AG04450 (cell line): ENCODE measurements at places on chromosomes 1 and 21. TPM values are rescaled to one million over a fixed set of nuclear protein-coding genes. Genes with fewer than 3 reads are reported as not detected.
A peak's percentile ranks its signal among the peaks of the same experiment; 100 is the strongest.

DNA sequence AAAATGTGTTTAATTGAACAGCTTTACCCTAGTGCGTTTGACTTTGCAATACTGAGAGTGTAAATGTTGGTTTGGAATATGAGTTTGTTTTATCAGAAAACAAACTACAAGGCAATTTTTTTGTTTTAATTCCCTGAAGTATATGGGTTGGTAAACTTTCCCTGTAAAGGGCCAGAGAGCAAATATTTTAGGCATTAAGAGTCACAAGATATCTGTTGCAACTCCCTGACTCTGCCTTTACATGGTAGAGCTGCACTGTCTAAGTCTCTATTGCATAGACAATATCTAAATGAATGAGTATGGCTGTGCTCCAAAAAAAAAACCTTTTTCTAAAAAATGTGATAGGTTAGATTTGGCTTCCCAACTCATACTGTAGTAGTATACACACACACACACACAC is 115.1 kb upstream of the PBX1 start:
- DNase-seq: no peak

DNA sequence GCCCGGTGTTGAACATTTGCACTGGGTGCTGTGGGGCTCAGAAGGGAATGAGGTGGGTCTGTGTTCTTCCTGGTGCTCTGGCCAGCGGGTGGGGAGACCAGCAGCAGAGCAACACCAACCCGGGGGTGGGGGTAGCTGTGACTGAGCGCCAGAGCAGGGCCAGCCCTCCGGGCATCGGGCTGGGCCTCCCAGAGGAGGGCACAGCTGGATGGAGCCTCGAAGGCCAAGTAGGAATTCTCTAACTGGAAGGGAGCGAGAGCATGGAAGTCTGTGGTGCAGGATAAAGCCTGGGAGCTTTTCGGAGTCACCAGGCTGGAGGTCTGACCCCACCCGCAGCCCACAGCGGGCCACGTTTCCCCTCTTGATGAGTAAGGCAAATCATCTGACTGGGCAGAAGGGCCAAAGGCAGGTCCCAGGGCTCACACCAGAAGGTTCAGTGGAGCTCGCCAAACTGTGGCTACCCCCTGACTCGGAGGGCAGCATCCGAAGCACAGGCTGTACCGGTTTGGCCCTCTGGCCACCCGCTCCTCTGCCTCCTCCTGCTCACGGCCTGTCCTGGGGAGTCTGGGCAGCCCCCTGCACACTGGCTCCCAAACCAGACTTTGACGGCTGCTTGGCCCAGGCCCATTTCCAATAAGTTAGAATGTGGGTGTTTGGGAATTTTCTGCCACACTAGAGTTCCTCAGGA is 18.8 kb downstream of the SLC1A7 start:
- no peak for DNase-seq

- no peak for DNase-seq
Measured at GRCh38 chr1:246971090-246971721, 36.7 kb downstream of the ZNF695 start.

DNA sequence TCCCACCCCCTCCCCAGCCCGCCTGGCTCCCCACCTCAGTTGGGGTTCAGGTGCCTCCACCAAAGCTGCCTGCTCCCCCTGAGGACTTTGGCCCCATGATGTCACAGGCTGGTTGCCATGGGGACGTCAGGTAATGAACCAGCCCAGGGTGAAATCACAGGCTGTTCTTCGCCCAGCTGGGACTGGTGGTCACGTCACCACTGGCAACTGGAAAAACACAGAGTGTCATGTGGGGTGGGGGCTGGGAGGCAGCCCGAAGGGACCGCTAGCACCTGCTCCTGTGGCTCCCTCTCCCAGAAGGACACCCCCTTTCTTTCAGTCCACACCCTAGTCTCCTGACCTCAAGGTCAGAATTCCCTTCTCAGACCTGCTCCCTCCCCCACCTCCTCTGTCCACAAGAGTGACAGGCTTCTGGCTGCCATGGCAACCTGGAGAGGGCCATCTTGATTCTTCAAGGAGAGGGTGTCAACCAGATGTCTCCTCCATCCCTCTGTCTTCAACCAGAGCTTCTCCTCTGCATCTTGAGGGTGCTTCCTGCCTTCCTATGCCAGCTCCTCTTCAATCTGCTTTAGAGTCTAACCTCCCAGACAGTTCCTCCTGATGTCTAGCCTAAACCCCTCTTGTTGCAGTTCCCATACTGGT is 6.2 kb downstream of the FAM131C start:
- no peak for DNase-seq

- no peak for DNase-seq
Measured at GRCh38 chr1:68421350-68421749, 28.4 kb downstream of the RPE65 start.

DNA sequence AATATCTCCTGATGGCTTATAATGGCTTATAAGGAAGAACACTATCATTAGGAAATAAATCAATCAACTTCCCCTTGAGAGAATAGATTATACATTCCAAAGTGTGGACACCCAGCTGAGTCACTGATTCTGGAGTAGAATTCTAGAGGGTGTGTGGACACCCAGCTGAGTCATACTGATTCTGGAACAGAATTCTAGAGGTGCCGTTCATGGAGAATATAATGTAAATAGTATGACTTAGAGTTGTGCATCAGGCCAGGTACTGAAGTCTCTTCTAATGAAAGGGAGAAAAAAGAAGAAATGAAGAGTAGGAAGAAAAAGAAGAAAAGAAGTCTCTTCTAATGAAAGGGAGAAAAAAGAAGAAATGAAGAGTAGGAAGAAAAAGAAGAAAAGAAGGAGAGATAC is 2.4 kb upstream of the USP33 start:
- DNase-seq: peak; percentile 18

BPNT1 gene
- polyA plus RNA-seq: 46.6 and 54.1 TPM in 2 replicates

- DNase-seq: no peak
Measured at GRCh38 chr21:45613396-45613795, 30.1 kb upstream of the PCBP3 start.

DNA sequence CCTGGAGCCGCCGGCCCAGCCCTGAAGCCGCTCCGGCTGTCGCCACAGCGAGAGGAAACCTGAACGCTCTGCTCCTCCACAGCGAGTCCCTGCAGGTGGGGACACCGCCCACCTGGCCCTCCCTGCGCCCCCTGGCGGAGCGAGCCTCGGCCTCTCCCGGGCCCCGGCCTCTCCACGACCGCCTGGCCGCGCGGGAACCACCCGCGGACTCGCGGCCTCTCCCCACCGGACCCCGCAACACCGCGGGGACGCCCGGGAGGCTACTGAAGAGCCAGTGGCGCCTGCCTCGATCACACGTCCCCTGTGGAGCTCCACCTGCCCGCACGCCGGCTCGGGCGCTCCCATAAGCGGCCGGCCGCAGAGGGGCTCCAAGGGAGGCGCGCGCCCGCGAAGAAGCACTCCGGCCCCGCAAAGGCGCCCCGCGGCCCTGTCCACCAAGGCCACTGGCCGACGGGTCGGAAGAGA is 109.6 kb downstream of the KCNN3 start:
- DNase-seq: no peak

DNA sequence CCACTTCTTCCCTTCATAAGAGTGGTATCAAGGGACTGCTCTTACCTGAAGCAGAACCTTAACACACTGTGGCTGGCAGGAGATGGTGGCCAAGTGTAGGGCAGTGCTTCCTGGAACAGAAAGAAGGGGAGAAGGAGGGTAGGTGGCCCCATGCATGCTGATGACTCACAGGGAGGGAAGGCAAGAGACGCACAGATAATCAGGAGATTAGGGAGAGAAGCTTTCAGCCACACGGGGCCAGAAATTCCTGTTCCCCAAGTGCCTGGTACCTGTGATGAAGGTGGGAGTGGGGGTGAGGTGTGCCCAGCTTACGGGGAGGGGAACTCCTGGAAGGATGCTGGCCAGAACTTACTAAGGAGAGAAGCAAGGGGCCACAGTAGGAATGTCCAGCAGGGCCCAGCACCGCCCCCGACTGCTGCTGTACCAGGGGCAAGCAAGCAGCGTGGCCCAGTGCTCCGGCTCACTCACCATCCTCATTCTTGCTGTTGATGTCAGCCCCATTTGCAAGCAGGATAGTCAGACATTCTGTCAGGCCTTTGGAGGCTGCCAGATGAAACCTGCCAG is 7.7 kb downstream of the ANKRD35 start:
- DNase-seq: no peak

PIAS3 gene
- 29.2 and 40.1 TPM in 2 replicates for polyA plus RNA-seq

DNA sequence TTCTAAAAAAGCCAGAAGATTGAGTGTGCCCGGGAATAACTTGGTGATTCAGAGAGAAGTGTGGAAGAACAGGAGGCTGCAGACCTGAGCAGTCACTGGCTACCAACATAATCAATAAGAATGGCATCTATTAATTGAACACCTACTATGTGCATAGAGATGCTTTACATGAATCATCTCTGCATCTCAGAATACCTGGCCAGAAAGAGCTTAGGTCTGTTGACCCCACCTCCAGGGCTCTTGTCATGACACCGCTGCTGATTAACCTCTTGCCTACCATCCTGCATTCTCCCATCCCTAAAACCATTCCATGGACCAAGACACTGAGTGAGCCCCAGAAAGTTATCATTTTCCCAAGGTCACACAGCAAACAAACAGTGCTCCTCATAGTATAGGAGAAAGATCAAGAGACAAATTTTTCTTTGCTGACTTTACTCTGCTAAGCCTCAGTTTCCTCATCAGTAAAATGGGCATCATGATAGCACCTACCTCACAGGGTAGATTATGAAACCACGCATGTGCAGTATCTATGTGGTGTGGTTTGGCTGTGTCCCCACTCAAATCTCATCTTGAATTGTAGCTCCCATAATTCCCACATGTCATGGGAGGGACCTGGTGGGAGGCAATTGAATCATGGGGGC is 16.3 kb upstream of the PINK1 start:
- DNase-seq: no peak

WNT2B gene
- 2.7 and 2.8 TPM in 2 replicates for polyA plus RNA-seq

- DNase-seq: no peak
Measured at GRCh38 chr1:75345538-75346292, 211.5 kb downstream of the LHX8 start.

GRCh38 chr1:65985393-65986066 is 192.8 kb downstream of the PDE4B start:
- no peak for DNase-seq

DNA sequence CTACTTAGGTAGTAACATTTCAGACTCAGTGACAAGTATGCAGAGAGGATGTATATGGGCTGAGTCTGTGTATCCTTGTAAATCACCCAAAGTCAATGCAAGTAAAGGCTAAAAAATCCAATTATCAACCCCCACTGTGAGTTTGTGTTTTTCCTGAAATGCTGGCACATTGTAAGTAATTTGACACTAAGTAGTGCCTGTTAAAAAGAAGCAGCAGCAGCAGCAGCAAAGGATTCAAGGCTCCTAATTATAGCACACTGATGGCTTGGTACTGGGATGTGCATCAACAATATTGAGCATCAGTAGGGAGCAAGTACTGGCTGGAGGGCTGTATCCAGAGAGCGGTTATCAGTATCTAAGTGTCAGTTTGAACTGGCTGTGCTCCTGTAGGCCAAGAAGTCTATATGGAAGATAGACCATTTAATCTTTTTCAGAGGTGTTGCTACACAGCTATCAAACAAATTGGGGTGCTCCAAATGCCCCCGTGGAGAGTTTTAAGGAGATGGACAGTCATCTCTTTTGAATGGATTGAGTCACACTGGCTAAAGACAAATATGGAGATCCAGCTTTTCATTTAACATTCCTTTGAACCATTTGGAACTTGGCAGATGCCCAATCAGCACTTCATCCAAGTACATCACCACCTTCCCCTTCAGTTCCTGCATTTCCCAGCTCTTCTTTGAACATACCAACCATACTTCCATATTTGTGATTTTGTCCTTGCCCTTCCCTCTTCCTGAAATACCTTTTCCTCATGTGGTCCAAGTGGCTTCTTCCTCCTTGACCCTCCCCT is 241.2 kb upstream of the ST6GALNAC5 start:
- DNase-seq: no peak

KCNC4 gene
- 0.36 and 0.63 TPM in 2 replicates for polyA plus RNA-seq

GRCh38 chr1:156160743-156161171 is 7.4 kb downstream of the SEMA4A start:
- peak; percentile 42 for DNase-seq

- no peak for DNase-seq
Measured at GRCh38 chr1:53931523-53931922, 14.0 kb downstream of the IFT25 start.
